Activated T-helper 2 cell treated with anti-CD3 and anti-CD28 coated beads, Interferon-gamma antibody, Interleukin-2, Interleukin-4, amounts not matched to agents 10 μg/mL and 5 μg/mL and 100 μg/mL, durations not matched to agents 14 hours and 24 hours and 36 hours (primary cell): ENCODE measurements at places on chromosomes 16 and 17. TPM values are rescaled to one million over a fixed set of nuclear protein-coding genes. Genes with fewer than 3 reads are reported as not detected.

The MSRB1 gene
- total RNA-seq: 33.5 and 35.0 TPM in 2 replicates

The NKD1 gene
- 0.96 and 1.8 TPM in 2 replicates for total RNA-seq

The PRSS27 gene
- total RNA-seq: 1.8 and 2.1 TPM in 2 replicates

The BCL6B gene
- total RNA-seq: 0.80 and 1.0 TPM in 2 replicates

The CACNG5 gene
- total RNA-seq: not detected in 2 replicates

The SLC38A7 gene
- 8.8 and 9.8 TPM in 2 replicates for total RNA-seq

The DHX40 gene
- 16.7 and 18.2 TPM in 2 replicates for total RNA-seq

The ORMDL3 gene
- total RNA-seq: 66.1 and 74.3 TPM in 2 replicates

The PYY gene
- total RNA-seq: 0.18 TPM in 1 of 2 replicates, not detected in the other

The WSCD1 gene
- total RNA-seq: 0.62 and 0.71 TPM in 2 replicates

The FBXL16 gene
- total RNA-seq: 5.8 and 6.4 TPM in 2 replicates

The CCDC200 gene
- total RNA-seq: not detected in 2 replicates

The C16orf46 gene
- total RNA-seq: 0.11 and 0.32 TPM in 2 replicates

The ENDOV gene
- total RNA-seq: 16.1 and 16.8 TPM in 2 replicates

The IFI35 gene
- total RNA-seq: 49.1 and 51.2 TPM in 2 replicates

The RCVRN gene
- total RNA-seq: not detected in 2 replicates

The NXN gene
- total RNA-seq: 0.43 and 0.48 TPM in 2 replicates

The SPN gene
- total RNA-seq: 254 and 258 TPM in 2 replicates

The FAM171A2 gene
- 0.32 and 1.0 TPM in 2 replicates for total RNA-seq

The TAC4 gene
- total RNA-seq: not detected in 2 replicates

The GABARAP gene
- 145 and 147 TPM in 2 replicates for total RNA-seq

The PRAC1 gene
- total RNA-seq: not detected in 2 replicates

The CACNA1H gene
- 0.09 TPM in 2 replicates for total RNA-seq

The CD2BP2 gene
- 80.1 and 84.5 TPM in 2 replicates for total RNA-seq

The OTOP3 gene
- not detected in 2 replicates for total RNA-seq

The CD19 gene
- 0.18 and 0.23 TPM in 2 replicates for total RNA-seq

The NECAB2 gene
- 0.11 TPM in 1 of 2 replicates, not detected in the other for total RNA-seq

The EVPLL gene
- not detected in 2 replicates for total RNA-seq

The ST6GALNAC1 gene
- 0.14 and 0.48 TPM in 2 replicates for total RNA-seq

The TVP23A gene
- total RNA-seq: 0.05 TPM in 1 of 2 replicates, not detected in the other

The ARHGAP23 gene
- 0.32 and 1.2 TPM in 2 replicates for total RNA-seq

The EPN3 gene
- not detected in 2 replicates for total RNA-seq
